T47D (cell line): ENCODE measurements at places on chromosomes 1 and 21.

DNA sequence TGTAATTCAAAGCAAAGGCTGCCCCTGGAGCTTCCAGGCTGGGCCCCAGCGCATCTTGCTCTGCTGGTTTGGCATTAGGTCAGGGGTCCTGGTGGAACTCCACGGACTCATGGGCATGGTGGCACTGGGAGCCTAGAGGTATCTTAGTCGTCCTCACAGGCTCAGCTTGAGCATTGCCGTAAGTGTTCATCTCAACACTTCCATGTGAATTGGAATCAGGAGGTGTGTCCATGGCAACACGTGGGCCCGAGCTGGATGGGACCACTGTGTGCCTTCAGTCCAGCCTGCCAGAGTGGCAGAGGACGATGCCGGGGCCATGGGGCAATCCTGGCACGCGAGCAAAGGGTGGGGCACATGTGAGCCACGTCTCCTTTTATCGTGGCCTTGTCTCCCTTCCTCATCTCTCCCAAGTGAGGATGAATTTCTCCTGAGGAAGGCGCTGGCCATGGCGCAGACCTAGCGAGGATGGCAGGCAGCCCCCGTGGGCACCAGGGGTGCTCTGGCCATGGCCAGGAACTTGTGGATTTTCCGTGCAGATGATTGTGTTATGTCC lies 47.0 kb downstream of the AGPAT3 start:
- DNase-seq, result no peak

- peak; percentile 83 for DNase-seq
Measured at GRCh38 chr1:230772457-230773395, 25.5 kb downstream of the CAPN9 start.

DNA sequence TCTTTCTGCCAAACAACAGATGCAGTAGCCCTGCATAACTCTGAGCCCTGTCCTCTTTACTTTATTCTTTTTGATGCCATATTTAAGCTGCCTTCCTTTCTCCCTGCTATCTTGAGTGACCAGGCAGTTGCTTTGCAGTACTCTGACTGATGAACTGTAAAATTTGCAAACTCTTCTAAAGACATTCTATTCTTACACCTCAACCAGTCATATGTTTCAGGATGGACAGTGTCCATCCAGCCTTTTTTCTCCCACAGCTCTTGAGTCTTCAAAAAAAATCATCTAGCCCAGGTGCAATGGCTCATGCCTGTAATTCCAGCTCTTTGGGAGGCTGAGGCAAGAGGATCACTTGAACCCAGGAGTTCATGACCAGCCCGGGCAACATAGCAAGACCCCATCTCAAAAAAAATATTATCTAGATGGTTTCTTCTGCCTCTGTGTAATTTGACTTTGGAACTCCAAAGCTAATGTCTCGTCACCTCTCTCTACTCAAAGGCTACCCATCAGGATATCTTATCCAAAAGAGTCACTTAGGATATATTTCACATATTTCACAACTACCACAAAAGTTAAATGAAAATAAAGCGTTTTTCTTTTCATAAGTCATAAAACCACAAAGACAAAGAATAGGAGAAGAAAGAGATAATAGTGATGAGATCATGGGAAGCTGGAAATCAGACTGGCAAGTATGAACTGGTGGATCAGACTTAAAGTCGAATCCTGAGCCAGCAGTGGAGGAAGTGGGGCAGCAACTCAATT lies 54.6 kb upstream of the IPO9 start:
- no peak for DNase-seq

- no peak for DNase-seq
Measured at GRCh38 chr1:113787663-113788062, 24.6 kb downstream of the RSBN1 start.

GRCh38 chr1:6167391-6168303 lies 12.5 kb downstream of the CHD5 start:
- DNase-seq, result no peak

GRCh38 chr21:32562426-32562825 lies 22.9 kb downstream of the TCP10L start:
- no peak for DNase-seq
